ENCODE measurements at places on chromosomes 3 and 15.
A peak's percentile ranks its signal among the peaks of the same experiment; 100 is the strongest.

GRCh38 chr3:67458896-67459530 lies 195.4 kb downstream of the SUCLG2 start:
- DNase-seq = no peak

- DNase-seq = no peak
Measured at GRCh38 chr15:66400351-66400774, 13.7 kb downstream of the MAP2K1 start.

DNA sequence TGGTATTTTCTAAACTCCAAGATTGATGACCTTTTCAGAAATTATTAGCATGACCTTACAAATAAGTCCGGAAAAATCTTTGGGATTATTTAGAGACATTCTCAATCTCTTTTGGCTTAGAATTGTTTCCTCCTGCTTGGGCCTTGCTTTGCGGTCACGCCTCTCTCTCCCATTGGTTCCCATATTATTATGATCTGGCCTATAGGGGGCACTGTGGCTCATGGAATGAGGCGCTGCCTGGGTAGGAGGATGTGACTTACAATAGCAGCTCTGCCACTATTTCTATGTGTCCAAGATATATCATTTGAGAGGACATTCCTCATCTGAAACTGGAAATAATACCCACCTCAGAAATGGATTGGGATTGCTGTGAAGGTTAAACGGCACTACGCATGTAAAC lies 464.9 kb downstream of the MFSD1 start:
- DNase-seq = no peak

DNA sequence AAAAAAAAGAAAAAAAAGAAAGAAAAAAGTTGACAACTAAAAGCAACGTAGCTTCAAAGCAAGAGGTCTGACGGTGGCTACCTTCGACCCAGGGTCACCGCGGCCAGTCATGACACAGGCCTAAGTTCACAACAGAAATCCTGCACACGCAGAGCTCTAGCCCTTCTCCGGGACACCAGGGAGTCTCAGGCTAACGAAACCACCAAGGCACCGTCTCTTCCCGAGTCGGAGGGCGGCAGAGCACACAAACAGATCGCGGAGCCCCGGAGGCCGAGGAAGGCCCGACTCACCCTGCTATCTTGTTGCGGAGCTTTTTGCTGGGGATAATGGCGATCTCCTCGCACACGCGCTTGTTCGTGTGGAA lies 584 bp downstream of the RPS17 start:
- DNase-seq = no peak

GRCh38 chr15:56736308-56736707 lies 3.0 kb upstream of the ZNF280D start:
- no peak for DNase-seq

DNA sequence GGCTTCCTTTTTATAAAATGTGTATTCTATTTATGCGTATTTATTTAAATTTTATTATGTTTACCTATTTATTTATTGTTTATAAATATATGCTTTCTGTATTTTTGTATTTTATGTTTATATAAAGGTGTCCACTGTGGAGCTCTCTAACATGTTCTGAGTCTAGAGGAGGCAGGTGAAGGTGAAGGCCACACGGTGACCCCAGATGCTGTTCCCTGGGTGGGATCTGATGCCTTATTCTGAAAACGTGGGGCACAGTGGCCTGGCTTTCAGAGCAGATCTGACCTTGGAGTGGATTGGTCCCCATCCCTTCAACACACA lies 104.7 kb upstream of the SLC7A14 start:
- no peak for DNase-seq

DNA sequence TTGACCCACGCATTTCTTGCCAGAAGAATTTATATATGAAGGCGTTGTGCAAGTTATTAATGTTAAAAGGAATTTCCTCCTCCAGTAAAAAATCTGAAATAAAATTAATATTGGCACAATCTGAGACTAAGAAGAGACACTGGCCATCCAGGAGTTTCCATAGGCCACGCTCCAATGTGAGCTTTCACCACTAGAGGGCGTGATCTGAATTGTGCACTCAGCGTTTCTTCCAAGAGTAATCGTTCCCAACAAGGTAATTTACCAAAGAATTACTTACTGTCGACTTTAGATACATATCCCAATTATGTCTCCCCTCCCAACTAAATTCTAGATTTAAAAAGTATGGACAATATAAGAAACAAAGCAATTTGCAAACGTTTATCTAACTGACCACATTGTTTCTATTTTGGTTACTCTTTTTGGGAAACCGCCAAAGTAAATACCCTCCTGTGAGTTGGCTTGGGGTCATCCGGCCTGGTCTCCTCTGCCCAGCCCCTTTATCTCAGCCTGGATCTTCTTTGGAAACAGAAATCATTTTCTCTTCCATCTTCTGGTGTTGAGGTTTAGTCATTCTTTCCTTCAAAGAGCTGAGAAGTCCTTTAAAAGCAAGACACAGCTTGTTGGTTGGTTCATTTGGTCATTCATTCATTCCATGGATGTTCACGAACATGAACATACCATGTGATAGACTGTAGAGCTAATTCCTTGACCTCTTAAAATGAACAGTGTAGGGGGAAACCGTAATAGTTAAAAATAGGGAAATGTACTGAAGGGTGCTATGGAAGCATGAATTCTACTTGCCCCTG lies 26.2 kb downstream of the POLR2M start:
- DNase-seq = peak; percentile 3

GRCh38 chr3:64905906-64906410 lies 218.2 kb upstream of the ADAMTS9 start:
- DNase-seq = no peak

- no peak for DNase-seq
Measured at GRCh38 chr3:170754311-170754693, 115.7 kb downstream of the RPL22L1 start.

DNA sequence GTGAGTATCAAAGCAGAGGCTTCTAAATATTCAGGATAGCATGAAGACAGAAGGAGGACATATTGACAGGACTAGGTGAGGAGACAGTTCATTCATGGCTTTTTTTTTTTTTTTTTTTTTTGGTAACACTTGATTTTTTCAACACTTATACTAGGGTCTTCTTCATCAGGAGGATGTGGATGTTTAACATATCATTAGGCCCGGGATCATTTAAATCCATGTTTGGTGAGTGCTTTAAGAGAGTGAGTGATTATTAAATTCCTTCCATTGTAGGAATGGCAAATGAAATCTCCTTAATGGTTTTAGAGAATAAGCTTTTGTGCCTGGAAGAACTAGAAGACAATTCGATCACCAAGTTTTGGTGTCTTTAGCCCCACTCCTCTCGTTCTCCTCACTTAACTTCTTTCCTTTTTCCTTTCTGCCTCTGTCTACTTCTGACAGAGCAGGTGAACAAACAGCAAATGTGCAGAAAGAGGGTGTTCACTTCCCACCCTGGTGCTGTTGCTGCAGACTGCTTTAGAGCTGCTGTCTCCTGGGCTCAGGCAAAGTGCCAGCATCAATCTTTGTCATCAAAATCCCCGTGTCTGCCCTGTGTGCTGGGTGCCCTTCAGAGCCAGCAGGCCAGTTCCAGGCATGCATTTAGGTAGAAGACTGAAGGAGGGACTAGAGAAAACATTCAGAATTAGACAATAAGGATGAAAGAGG lies 35.6 kb upstream of the RAB11A start:
- no peak for DNase-seq

GRCh38 chr3:196518966-196519717 lies 4.0 kb upstream of the SMCO1 start:
- DNase-seq = no peak

DNA sequence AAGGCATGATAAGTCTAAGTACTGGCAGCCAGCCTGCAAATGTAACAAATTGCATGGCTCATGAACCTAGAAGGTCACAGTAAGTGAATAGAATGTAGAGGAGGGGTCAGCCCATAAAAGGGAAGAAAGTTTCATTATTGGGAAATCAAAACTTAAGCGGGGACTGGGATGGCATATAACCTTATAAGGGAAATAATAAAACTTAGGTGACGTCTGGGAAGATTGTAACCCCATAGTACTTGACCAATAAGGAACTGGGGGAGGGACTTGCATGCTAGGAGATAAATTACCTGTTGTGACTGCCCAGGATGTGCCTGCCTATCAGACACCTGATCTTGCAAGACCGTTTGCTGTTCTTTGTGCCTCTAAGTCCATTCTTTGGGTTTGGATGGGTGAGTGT lies 28.1 kb upstream of the MCTP2 start:
- DNase-seq = no peak

- DNase-seq = no peak
Measured at GRCh38 chr15:64185146-64185911, 22.5 kb upstream of the PPIB start.

DNA sequence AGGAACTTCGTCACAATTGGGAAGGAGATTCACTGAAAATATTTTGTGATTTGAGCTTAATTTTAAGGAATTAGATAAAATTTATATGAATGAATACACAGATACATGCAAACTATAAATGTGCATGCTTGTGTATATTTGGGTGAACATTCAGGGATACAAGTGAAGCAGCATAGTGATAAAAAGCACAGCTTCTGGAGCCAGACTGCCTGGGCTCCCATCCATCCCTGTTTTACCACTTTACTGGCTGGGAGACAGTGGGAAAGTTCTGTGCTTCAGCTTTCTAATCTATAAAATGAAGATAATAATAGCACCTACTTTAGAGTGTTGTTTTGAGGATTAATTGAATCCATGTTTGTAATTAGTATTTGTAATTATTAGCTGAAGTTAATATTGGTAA lies 8.1 kb upstream of the EPHA6 start:
- DNase-seq = no peak

- DNase-seq = no peak
Measured at GRCh38 chr3:27127879-27128278, 241.3 kb downstream of the NEK10 start.

DNA sequence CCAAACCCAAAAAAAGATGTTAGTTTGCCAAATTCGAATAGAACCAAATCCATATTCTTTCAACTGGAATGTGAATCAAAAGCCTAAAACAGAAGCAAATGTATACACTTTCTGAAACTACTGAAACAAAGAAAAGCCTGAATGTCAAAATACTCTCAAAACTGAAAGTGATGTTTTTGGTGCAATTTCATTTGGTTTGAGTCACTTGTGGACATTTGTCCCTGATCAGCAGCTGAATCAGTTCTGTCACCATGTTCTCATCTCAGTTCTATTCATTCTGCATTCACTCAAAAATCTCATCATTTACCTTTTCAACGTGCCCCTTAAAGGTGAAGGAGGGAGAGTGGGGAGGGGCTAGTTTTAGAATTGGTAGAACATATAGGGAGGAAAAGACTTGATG lies 266.8 kb downstream of the ABHD5 start:
- DNase-seq = no peak

- DNase-seq = no peak
Measured at GRCh38 chr15:64755427-64755940, 19.9 kb downstream of the RBPMS2 start.

- no peak for DNase-seq
Measured at GRCh38 chr15:65580287-65580686, 30.6 kb downstream of the INTS14 start.

DNA sequence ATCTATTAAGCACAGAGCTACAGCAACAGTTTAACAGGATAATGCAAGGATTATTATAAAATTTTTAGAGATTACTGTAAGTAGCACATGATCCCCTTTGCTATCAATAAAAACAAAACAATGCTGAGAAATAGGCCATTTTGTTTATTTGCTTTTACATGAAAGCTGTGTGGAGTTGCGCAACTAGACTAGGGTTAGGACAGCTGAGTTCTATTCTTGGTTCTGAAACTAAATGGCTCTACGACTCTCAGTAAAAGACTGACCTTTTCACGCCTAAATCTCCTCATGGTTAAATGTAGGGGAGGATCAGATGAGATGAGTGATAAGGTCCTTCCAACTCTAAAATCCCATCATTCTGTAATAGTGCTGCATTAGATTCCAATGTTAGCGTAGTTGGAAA lies 25.0 kb downstream of the KCNMB2 start:
- no peak for DNase-seq

DNA sequence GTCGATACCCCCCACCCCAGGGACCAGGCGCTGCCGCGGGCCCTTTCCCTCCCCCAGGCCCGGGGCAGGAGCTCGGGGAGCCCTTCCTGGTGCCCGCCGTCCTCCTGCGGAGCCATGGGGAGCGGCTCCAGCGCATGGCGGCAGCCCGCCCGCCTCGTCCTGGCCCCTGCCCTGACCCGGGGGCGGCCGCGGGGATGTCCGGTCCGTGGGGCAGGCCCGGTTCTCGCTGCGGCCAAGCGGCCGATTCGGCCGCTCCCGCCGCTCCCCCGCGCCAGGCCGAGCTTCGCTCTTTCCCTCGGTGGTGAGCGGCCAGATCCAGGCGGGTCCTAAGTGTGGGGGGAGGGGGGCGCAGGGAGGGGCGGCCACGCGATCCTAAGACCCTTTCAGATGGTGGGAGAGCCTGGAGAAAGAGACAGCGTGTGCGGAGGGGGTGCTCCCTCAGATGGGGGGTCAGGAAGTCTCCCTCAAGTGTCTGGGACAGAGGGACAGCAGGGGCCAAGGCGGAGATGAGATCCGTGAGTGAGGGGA lies 1.3 kb downstream of the NEIL1 start:
- DNase-seq = no peak

GRCh38 chr3:4006288-4006687 lies 207.1 kb downstream of the LRRN1 start:
- no peak for DNase-seq

GRCh38 chr3:25174251-25174650 lies 253.8 kb upstream of the RARB start:
- DNase-seq = no peak

DNA sequence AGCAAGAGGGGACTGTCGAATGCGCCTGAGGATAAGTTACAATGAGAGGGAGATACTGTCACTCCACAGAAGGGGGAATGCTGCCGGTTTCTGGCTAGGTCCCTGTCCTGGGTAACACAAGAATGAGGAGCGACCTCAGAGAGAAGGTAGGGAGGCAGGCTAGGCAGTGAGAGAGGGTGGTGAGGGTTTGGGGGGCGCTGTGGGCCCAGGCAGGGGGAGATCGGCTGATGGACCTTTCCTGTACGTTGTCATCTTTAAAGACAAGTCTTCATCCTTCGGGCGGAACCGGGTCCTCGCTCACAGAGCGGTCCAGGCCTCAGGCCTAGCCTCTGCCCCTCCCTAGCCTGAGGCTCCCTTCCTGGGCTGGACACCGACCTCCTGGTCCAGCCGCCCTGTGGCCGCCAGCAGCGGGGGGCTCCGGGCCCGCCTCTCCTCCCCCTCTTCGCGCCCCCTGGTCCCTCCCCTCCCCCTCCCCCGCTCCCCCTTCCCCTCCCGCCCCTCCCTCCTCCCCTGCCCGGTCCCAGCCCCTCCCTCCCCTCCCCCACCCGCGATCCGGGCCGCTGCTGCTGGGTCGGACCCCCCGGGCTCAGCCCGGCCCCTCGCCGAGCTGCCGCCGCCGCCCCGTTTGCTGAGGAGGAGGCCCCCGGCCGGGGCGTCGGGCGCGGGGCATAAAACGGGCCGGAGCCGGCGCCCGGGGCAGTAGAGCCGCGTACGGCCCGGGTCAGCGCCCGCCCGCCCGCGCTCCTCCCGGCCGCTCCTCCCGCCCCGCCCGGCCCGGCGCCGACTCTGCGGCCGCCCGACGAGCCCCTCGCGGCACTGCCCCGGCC lies at the start of gene CHRD:
Gene CHRD (plus strand): TSS at position 697 of the 827 bp plus-strand sequence. CDS start 265 bp downstream, outside the sequence.
- no peak for DNase-seq
